ENCODE measurements at places on chromosomes 16 and 17.

GRCh38 chr17:9419932-9420453 is 155.6 kb downstream of the STX8 start:
- DNase-seq, result no peak

DNA sequence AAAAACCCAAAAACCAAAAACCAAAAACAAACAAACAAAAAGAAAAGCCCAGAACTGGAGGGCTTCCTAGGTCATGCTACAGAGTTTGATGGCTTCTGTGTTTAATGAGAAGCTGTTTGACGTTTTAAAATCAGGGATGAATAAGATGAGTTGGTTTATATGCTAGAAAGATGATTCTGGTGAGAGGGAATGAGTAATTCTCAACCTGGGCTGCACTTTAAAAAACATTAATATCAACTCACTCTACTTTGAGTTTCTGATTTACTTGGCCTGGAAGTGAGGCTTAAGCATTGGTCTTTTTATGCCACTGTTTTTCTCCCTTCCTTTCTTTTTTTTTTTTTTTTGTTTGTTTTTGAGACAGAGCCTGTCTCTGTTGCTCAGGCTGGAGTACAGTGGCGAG is 5.1 kb downstream of the RGS9 start:
- DNase-seq, result no peak

DNA sequence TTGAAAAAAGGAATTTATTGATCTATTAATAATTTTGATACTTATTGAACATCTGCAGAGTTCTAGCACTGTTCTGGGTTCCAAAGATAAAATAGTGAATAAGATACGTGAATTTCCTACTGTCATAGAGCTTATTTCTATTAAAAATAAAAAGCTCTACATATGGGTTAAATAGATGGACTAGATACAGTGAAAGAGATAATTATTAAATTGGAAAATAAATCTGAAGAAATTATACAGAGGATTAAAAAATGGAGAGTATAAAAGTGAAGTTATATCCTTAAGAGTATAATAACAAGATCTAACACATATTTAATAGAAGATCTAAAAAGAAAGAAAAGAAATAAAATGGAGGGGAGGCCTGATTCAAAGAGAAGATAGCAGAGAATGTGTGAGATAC is 10.1 kb upstream of the ABCA5 start:
- DNase-seq, result no peak

- DNase-seq, result no peak
Measured at GRCh38 chr17:9726291-9726690, 65.1 kb downstream of the DHRS7C start.

DNA sequence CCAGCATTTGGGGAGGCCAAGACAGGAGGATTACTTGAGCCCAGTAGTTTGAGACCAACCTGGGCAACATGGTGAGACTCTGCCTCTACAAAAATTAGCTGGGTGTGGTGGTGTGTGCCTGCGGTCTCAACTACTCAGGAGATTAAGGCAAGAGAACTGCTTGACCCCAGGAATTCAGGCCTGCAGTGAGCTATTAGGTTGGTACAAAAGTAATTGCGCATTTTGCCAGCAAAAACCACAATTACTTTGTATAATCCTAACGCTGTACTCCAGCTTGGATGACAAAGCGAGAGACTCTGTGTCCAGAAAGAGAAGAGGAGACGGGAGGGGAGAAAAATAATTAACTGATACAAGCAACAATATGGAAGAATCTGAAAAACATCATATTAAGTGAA is 32.7 kb downstream of the YWHAE start:
- no peak for DNase-seq

- DNase-seq, result no peak
Measured at GRCh38 chr16:63467513-63467912, 1431.3 kb upstream of the CDH8 start.

GRCh38 chr16:10250137-10250828 is 68.1 kb upstream of the GRIN2A start:
- DNase-seq, result no peak

DNA sequence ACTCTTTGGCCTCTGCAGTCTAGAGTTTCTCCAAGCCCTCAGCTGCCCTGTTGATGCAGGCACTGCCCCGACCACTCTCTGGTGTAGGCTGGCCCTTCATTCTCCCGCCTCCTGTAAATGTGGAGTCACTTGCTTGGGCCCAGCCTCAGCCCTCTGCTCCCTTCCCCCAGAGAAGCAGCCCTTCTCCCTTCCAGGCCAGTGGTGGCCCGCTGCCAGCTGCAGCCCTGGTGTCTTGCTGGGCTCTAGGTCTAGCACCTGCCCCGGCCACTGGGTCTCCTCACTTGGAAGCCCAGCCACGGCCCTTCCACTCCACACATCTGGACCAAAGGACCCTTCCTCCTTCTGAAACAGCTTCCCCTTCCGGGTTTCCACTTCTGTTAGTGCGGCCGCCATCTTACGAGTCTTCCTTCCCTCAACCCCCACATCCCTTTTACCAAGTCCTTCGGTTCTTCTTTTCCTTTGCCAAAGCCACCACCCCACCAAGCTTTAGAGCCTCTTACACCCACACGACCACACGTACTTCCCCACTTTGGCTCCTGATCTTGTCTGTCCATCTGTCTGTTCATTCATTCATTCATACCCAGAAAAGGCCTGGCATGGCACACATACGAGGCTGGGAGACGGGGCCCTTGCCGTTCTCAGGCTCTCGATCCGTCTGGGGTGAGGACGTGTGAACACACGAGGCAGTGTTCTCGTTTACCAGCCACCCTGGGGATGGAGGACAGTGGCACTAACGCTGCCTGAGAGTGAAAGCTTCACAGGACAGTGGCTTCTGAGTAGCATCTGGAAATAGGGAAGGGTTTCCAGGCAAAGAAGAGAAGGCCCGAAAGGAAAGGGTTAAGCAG is 68.0 kb downstream of the ABR start:
- no peak for DNase-seq

DNA sequence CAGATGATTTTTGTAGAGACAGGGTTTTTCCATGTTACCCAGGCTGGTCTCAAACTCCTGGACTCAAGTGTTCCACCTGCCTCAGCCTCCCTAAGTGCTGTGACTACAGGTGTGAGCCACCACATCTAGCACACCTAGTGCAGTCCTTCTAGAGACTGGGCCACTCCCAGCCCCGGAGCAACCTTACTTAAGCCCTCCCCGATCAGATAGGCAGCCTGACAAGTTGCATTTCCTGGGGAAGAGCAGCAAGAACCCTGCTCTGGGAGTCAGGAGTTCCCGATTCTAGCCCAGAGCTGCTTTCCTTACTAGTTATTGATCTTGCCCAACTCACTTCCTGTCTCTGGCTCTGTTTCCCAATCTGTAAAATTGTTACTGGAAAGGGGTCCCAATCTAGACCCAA is 7.0 kb upstream of the NAGLU start:
- no peak for DNase-seq

DNA sequence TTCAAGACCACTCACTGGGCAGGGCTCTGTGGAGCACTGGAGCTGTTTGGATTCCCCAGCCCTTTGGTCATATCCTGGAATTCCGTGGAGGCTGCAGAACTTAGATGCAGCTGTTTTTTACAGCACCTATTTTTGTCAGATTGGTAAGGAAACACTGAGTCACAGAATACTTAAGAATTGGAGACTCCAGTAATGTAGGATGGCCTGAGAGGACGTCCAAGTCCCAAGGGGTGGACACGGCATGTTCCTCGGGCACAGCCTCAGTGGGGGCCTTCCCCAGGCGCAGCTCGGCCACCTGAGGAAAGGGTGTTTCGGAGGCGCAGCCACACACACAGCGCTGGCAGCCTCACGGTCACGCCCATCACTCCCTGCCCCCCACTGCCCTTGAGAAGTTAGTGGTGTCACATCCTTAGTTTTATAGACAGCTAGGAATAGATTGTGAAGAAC is 14.8 kb downstream of the PLD6 start:
- no peak for DNase-seq

GRCh38 chr17:41654678-41655607 is 30.6 kb upstream of the KRT17 start:
- no peak for DNase-seq

GRCh38 chr17:33120103-33120502 is 128.5 kb downstream of the SPACA3 start:
- no peak for DNase-seq

- DNase-seq, result no peak
Measured at GRCh38 chr16:80611930-80612327, 71.1 kb downstream of the DYNLRB2 start.

DNA sequence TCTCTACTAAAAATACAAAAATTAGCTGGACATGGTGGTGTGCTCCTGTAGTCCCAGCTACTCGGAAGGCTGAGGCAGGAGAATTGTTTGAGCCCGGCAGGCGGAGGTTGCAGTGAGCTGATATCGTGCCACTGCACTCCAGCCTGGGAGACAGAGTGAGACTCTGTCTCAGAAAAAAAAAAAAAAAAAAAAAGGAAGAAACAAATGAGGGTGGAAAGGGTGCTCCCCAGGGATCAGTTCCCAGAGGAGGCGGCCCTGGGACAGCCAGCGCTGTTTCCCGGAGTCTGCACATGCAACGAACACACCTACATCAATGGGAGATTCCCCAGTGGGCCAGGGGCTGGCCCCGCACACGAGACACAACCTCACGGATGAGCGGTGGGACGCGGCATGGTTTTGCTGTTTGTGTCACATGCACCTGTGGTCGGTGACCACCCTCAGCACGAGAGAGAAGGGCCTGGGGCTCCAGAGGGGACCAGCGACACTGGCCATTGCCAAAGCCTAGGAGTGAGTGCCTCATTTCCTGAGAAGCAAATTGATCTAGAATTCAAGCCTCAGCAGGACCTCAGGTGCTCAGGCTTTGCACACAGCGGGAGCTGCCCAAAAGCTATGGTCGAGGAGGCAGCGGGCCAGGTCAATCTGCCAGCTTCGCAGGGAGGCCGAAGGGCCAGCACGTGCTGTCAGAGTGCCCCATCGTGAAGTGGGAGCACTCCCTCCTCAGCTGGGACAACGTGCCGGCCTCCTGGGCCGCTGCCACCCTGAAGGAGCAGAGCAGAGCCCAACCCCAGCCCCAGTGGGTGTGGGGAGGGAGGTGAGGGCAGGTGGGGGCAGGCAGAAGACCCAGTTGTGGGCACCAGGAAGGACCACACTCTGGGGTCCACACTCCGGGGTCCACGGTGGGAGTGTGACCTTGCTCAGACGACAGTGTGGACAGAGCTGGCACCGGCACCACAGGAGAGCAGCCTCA is 13.8 kb upstream of the WDR45B start:
- no peak for DNase-seq

DNA sequence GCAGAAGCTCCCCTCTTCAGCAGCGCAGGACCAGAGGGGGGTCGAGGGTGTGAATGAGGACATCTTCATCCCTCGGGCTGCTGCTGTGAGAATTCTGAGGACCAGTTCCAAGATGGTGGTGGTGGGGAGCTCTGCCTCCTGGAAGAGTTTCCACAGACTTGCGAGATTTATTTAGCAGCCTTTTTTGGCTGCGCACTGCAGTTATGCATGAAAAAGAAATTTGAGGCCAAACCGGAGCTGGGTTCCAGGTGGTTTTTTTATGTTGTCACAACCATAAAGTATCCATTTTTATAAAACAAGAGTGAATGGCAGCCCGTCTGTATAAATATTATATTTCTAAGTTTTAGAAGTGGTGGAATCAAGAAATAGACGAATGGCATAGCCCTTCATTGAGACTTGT is 76.9 kb upstream of the CLEC18A start:
- DNase-seq, result no peak

- DNase-seq, result no peak
Measured at GRCh38 chr16:85902366-85903155, 3.6 kb downstream of the IRF8 start.

DNA sequence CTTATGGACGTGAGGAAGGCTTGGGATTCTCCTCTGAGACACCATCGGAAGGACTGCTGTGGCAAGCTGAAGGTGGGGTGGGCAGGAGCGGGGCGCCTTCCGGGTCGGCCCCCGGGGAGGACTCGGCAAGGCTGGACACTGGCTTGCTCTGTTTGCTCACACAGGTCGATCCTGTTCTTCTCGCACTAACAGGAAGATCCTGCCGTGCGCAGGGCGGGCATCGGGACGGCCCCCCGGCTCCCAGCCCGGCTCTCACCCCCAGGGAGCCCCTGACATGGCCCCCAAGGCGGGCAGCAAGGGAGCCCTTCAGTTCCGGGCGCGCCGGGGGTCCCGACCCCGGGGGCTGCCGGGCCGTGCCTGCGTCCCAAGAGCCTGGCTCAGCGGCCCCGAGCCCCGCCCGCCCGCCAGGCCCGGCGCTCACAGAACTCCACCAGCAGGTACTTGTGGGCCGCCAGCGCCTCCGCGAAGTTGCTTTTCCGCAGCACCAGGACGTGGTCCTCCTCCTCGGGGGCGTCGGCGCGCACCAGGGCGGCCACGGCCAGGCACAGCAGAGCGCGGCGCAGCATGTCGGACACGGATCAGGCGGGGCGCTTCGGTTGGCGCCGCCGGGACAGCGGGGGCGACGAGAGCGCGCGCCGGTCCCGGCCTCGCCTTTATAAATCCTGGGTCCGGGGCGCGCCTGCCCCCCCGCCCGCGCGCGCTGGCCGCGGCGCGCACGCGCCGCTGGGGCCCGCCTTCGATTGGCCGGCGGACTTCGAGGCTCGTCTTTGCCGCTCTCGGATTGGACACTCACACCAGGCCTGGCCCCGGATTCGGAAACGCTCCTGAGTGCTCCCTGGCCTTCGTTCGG is at the start of gene P4HB:
Gene P4HB (minus strand): TSS at position 630 of the 850 bp plus-strand sequence. CDS start 64 bp downstream, at position 566.
- DNase-seq, result no peak

GRCh38 chr17:30352240-30352814 is 18.5 kb upstream of the TMIGD1 start:
- DNase-seq, result no peak

- DNase-seq, result no peak
Measured at GRCh38 chr16:17213025-17213424, 257.7 kb downstream of the XYLT1 start.

GRCh38 chr17:31457391-31458234 is 66.1 kb downstream of the RAB11FIP4 start:
- DNase-seq, result no peak

DNA sequence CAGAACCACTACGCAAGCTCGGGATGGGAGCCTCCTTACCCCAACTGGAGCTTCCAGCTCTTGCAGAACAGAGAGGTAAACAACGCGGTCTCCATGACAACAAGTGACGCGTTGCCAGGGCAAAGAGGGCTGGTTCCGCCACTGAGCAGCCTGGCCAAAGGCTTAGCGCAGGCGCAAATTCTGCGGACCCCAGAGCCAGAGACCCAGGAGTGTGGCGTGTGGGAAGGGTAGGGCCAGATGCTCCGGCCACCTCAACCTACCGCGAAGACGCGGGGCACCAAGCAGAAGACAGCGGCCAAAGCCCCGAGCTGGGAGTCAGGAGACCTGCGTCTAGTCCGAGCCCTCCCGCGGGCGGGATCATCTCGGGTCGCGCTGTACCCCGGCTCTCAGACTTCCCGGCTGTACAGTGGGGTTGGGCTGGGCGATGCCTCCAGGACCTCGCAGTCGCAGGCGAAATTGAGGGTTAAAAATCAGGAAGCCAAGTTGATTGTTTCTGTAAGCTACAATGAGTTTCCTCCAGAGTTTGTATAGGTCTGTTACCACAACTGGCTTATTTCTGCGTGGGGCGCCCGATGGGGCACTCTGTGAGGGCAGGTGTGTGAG is at the start of gene TEKT1:
Gene TEKT1 (minus strand): TSS at position 69 of the 603 bp plus-strand sequence. CDS start 1,353 bp downstream, outside the sequence.
- DNase-seq, result no peak

Measured in NCI-H446 treated with DMSO at 0.1 percent for 48 hours (cell line).